ENCODE measurements at places on chromosomes 2 and 18. TPM values are rescaled to one million over a fixed set of nuclear protein-coding genes. Genes with fewer than 3 reads are reported as not detected.

The PROC gene
- total RNA-seq = 0.58 TPM

The LIPG gene
- total RNA-seq = 9.1 TPM

DNA sequence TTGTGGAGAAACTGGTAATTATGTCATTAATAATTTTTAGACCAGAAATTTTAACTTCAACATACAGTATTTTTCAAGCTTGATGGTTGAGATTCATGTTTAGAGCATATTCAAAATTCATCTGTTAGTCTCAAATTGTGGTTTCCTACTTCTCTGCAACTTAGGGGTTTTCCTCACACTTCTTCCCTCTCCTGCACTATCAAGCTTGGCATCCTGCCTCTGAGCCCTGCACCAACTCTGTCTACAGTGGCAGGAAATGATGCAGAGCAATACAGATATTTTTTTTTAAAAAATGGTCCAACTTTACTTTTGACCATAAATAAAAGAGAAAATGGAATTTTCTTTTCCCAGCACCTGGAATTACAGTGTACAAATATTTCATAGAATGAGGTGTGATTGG lies 247.3 kb downstream of the NUP35 start:
- H3K36me3 ChIP-seq = no peaks in the 10 kb centered on the region
- no peak for DNase-seq
- H3K4me1 ChIP-seq = no peaks in the 10 kb centered on the region
- H3K4me3 ChIP-seq = no peak overlapping the region
- H3K27ac ChIP-seq = no peak overlapping the region
- H3K27me3 ChIP-seq = no peaks in the 10 kb centered on the region

DNA sequence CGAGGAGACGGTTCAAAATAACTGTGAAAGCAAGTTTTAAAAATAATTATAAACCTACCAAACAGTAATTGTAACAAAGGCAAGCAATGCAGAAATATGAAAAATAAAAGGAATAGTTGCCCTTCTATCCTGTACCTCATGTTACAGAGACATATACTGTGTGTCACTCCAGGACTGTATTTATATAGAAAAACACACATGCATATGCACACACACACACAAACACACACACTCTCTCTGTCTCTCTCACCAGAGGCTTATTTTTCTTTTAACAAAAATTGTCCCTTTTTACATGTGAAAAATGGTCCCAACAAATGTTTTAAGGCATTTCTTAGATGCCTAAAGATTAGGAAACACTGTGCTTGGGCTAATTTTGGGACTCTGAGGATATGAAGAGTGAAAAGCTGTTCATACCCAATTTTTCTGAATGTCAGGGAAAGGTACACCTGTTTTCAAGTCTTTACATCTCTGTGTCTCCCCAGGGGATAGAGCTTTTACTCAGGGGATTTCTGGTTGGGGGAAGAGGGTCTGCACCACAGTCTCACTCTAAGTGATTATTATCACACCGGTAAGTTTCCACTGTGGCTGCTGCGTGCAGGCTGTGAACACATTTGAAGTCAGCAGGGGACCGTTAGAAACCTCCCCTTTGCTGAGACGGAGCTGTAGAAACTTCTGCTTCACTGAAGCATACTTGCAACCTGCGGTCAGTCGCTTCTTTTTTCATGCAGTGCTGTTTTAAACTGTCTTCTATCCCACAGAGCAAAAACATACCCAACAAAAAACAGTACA lies 51.4 kb upstream of the SPAG16 start:
- H3K27ac ChIP-seq = no peak overlapping the region
- no peak overlapping the region for H3K4me3 ChIP-seq
- no peaks in the 10 kb centered on the region for H3K4me1 ChIP-seq
- no peak for DNase-seq

- H3K27ac ChIP-seq = no peak overlapping the region
- H3K4me3 ChIP-seq = no peak overlapping the region
- H3K4me1 ChIP-seq = no peaks in the 10 kb centered on the region
- no peak for DNase-seq
- no peaks in the 10 kb centered on the region for H3K36me3 ChIP-seq
These were observed 27.1 kb downstream of the CAMKMT start for GRCh38 chr2:44388877-44389276.

GRCh38 chr2:182716650-182716979 lies 558 bp downstream of the DNAJC10 start:
- peak overlapping the region; percentile 72 for H3K4me3 ChIP-seq
- no peak for DNase-seq
- no peaks in the 10 kb centered on the region for H3K4me1 ChIP-seq
- no peaks in the 10 kb centered on the region for H3K27me3 ChIP-seq
- H3K27ac ChIP-seq = peak overlapping the region; percentile 30

DNA sequence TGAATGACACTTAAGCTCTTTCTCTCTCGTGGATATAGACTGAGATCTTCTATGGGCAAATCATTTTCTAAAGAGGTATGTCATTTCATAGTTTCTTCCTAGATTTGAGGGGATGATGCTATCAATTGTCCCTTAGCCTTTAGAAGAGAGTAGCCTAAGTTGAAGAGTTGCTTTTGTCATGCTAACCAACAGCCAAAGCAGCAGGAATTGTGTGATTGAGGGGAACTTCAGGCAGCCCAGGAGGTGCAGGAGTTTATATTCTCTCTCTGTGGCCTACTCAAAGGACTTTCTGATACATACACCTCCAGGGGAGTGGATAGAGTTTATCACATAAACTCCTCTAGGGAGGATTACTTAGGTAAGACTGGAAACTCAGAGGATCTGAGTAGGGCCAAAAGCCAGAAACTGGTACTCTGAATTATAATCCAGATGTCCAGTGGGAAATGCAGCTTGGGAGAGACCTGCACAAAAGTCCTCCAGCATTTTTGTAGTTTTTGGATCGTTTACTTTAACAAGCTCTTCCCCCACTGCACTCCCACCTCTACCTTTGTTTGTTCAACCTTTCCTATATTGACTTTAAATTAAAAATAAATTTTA lies 150.7 kb upstream of the CCDC68 start:
- H3K36me3 ChIP-seq = no peaks in the 10 kb centered on the region
- H3K27ac ChIP-seq = no peak overlapping the region
- H3K4me1 ChIP-seq = no peaks in the 10 kb centered on the region
- H3K27me3 ChIP-seq = no peaks in the 10 kb centered on the region
- DNase-seq = no peak
- H3K4me3 ChIP-seq = no peak overlapping the region

DNA sequence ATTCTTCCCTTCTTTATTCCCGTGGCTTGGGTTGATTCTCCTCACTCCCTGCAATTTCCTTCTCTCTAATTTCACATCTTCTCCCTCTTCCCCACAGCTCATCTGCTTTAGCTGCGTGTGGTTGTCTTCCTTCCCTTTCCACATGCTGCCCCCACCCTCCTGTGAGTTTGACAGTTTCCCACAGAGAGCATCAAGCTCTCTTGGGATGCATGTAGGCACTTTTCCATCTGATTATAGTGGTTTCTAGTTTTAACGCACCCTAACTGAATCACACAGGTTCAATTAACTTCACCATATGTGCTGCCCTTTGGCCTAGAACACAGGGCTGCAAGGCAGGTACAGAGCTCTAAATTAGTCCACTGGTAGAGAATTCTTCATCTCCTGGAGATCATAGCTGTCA lies 110.5 kb downstream of the TACR1 start:
- no peak overlapping the region for H3K27ac ChIP-seq
- H3K27me3 ChIP-seq = no peaks in the 10 kb centered on the region
- no peaks in the 10 kb centered on the region for H3K36me3 ChIP-seq
- H3K4me3 ChIP-seq = no peak overlapping the region

DNA sequence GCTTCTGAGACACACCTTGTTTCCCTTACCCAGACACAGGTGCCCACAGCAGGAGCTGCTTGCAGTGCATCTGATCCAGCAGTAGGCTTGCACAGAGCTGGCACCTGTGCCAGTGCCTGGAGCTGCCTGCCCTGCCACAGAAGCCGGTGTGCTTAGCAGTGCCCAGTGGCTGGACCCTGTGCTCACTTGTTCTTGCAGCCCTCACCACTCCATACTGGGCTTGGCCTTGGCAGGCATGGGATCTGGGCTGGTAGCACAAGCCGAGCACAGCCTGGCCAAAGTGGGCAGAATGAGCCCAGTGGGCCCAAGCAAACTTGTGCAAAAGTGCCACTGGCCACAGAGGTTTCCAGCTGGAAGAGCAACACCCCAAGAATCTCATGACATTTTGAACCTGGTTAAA lies 1950.4 kb downstream of the SUCLG1 start:
- no peaks in the 10 kb centered on the region for H3K4me1 ChIP-seq
- H3K27me3 ChIP-seq = no peaks in the 10 kb centered on the region
- H3K36me3 ChIP-seq = no peaks in the 10 kb centered on the region
- DNase-seq = peak; percentile 70

- no peak overlapping the region for H3K4me3 ChIP-seq
- H3K36me3 ChIP-seq = no peaks in the 10 kb centered on the region
- H3K27me3 ChIP-seq = no peaks in the 10 kb centered on the region
- no peak overlapping the region for H3K27ac ChIP-seq
These were observed 33.5 kb downstream of the FBXO15 start for GRCh38 chr18:74114116-74114515.

- no peaks in the 10 kb centered on the region for H3K4me1 ChIP-seq
- no peaks in the 10 kb centered on the region for H3K27me3 ChIP-seq
- H3K36me3 ChIP-seq = no peaks in the 10 kb centered on the region
- no peak for DNase-seq
These were observed 20.9 kb upstream of the BAZ2B start for GRCh38 chr2:159637240-159637639.

- H3K27me3 ChIP-seq = no peaks in the 10 kb centered on the region
- no peaks in the 10 kb centered on the region for H3K36me3 ChIP-seq
- no peak overlapping the region for H3K27ac ChIP-seq
- no peaks in the 10 kb centered on the region for H3K4me1 ChIP-seq
These were observed 75.8 kb downstream of the ZEB2 start for GRCh38 chr2:144443837-144444817.

DNA sequence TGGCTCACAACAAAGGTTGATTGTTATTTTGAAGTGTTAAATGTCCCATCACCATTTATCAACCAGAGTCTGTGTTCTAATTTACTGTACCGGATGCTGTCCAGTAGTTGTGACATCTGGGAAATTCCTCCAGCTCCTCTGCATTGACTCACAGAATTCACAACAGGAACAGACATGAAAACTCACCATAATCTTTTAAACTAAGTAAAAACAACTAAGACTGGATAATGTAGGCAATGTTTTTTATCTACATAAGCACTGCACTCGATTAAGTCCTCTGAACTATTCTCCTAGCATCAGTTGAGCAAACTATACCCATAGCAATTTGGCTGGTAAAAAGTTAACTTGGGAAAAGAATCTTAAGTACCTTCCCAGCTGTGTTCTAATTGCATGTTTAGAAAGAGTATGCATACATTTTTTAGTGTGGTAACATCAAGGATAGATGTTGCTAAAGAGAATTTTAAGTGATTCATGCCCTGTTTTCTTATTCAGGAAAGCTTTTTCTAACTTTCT lies 42.9 kb upstream of the MYO1B start:
- no peaks in the 10 kb centered on the region for H3K27me3 ChIP-seq
- DNase-seq = no peak
- no peaks in the 10 kb centered on the region for H3K36me3 ChIP-seq
- no peaks in the 10 kb centered on the region for H3K4me1 ChIP-seq
- H3K4me3 ChIP-seq = no peak overlapping the region

GRCh38 chr2:118823633-118824032 lies 23.8 kb downstream of the EN1 start:
- DNase-seq = no peak
- H3K4me3 ChIP-seq = no peak overlapping the region
- no peak overlapping the region for H3K27ac ChIP-seq
- no peaks in the 10 kb centered on the region for H3K36me3 ChIP-seq
- no peaks in the 10 kb centered on the region for H3K27me3 ChIP-seq

DNA sequence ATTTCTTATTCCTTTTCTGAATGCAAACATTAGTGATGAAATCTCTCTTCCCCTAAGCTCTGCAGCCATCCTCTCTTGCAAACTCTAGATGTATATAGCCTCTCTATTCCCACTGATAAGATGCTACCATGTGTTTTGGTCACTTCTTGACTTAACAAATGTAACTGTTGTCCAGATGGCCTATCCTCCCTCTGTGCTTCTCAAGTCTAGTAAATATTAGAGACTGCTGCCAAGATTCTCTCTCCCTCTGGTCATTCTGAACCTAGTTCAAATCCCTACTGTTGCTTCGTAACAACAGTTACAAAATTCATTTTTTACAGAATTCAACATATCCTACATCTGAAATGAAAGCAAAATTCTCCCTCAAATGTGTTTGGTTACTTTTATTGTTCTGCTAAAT lies 156.6 kb downstream of the TXNL1 start:
- no peaks in the 10 kb centered on the region for H3K4me1 ChIP-seq
- H3K27ac ChIP-seq = no peak overlapping the region
- H3K36me3 ChIP-seq = no peaks in the 10 kb centered on the region
- H3K4me3 ChIP-seq = no peak overlapping the region
- H3K27me3 ChIP-seq = no peaks in the 10 kb centered on the region

- H3K4me3 ChIP-seq = no peak overlapping the region
- DNase-seq = no peak
- H3K4me1 ChIP-seq = no peaks in the 10 kb centered on the region
- H3K27ac ChIP-seq = no peak overlapping the region
These were observed 140.3 kb downstream of the CYRIA start for GRCh38 chr2:16525265-16525887.

- DNase-seq = no peak
- no peaks in the 10 kb centered on the region for H3K36me3 ChIP-seq
- no peaks in the 10 kb centered on the region for H3K4me1 ChIP-seq
- H3K4me3 ChIP-seq = no peak within 1 kb of the TSS
- no peak within 1 kb of the TSS for H3K27ac ChIP-seq
- no peaks in the 10 kb centered on the region for H3K27me3 ChIP-seq
These were observed at the start of gene SERPINB10 for GRCh38 chr18:63907664-63908063. SERPINB10 (plus strand) TSS chr18:63907958; CDS start chr18:63915511, 7,553 bp downstream.

DNA sequence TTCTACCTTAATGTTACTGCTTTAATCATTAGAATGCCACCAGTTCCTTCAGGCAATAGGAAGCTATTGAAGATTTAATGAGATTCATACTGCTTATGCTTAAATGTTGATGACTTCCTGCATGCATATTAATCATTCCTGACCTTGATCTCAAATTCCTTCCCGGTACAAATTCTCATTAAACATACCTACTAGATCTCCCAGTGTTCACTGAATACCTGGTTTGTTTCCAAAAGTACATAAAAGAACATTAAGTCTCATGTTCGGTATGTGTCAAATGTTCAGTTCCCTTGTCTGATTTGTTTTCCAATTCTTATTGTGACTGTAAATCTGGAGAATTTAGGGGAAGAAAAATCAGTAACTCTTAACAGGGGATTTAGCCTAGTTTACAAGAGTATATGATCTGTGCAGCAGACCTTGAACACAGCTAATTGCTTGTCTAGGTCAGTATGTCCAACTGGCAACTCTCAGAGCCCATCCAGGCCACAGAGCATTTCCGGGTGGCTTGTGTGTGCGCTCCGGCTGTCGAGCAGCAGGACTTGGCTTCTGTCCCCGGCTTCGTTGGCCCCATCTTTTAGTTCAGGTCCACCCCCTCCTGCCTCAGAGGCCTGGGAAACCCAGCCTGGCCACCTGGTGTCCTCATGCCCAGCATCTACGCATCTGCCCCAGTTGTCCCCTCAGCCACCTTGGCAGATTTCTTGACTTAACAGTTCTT lies 13.1 kb downstream of the METAP1D start:
- H3K4me3 ChIP-seq = no peak overlapping the region
- DNase-seq = no peak
- no peaks in the 10 kb centered on the region for H3K36me3 ChIP-seq
- H3K27me3 ChIP-seq = no peaks in the 10 kb centered on the region
- no peaks in the 10 kb centered on the region for H3K4me1 ChIP-seq
- no peak overlapping the region for H3K27ac ChIP-seq

- H3K27ac ChIP-seq = no peak overlapping the region
- no peaks in the 10 kb centered on the region for H3K36me3 ChIP-seq
- H3K27me3 ChIP-seq = no peaks in the 10 kb centered on the region
These were observed 88.0 kb downstream of the KYNU start for GRCh38 chr2:142965443-142965842.

The DYSF gene
- total RNA-seq = 28.8 TPM

- no peaks in the 10 kb centered on the region for H3K36me3 ChIP-seq
- no peak for DNase-seq
- no peak overlapping the region for H3K27ac ChIP-seq
- no peaks in the 10 kb centered on the region for H3K4me1 ChIP-seq
These were observed 125.7 kb downstream of the MRO start for GRCh38 chr18:50694147-50694546.
